Activated CD8-positive, alpha-beta memory T cell treated with anti-CD3 and anti-CD28 coated beads, Interleukin-2, amount 10 ng/mL, durations not matched to agents 7 days and 5 days (primary cell): ENCODE measurements at places on chromosomes 4 and X.

GRCh38 chr4:13484749-13485221 is 645 bp upstream of the RAB28 start:
- DNase-seq = no peak

GRCh38 chrX:118948270-118948669 is 26.1 kb upstream of the LONRF3 start:
- DNase-seq = no peak

- DNase-seq = no peak
These were observed 1301.9 kb downstream of the PCDH7 start for GRCh38 chr4:32022071-32022470.

DNA sequence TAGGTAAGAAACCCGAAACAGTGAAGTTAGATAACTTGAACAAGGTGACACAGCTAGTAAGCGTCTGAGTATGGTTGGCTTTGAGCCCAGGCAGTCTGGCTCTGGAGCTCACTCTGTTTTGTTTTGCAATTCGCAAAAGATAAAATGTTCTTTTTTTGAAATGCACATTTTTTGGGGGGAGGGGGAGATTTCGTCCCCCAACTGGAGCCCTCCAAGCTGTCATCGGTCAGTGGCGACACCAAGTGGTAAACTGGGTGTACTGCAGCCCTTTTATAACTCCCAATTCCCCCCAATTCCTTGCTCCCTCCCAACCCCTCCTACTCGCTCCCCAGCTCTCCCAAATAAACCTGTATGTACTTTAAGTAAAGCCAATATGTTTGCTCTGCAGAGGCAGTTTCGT is 2.8 kb upstream of the CLCN5 start:
- DNase-seq = peak; percentile 40
